Islet precursor cell (in vitro differentiated cells): ENCODE measurements at places on chromosomes 16 and 17.

- DNase-seq, result peak; percentile 71
These were observed 671 bp downstream of the CHMP6 start for GRCh38 chr17:80992077-80992947.

- no peak for DNase-seq
These were observed 10.5 kb upstream of the GSE1 start for GRCh38 chr16:85602402-85603202.

DNA sequence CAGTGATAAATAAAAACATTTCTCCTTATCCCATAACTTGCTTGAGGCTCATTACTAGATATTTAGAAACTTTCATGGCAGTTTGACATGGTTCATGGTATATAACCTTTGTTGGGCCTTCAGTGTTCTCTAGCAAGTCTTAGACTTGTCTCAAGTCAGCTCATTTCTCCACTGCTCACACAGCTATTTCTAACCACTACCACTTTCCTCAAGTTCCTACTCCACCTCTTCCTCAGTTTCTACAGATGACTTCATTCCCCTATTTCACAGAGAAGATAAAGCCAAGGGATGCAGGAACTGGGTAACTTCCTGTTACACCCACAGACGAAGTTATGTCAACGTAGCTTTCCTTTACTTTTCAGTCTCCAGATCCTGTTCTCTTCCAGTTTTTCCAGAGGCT lies 23.2 kb downstream of the NLK start:
- no peak for DNase-seq

- DNase-seq, result no peak
These were observed 7.2 kb downstream of the ARL2BP start for GRCh38 chr16:57252148-57252721.

DNA sequence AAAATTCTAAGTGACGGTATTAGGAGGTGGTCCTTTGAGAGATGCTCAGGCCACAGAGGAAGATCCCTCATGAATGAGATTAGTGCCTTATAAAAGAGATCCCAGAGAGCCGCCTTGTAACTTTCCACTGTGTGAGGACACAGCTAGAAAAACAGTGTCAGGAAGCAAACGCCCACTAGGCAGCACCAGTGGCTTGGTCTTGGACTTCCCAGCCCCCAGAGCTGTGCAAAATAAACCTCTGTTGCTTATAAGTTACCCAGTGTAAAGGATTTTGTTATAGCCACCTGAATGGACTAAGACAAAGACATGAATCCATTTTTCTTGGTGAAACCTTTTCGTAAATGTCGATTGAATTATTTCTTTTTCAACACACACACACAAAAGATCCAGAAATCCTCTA lies 141.0 kb downstream of the CBLN1 start:
- DNase-seq, result no peak

GRCh38 chr16:9556949-9557665 lies 465.7 kb downstream of the HAPSTR1 start:
- DNase-seq, result no peak

- no peak for DNase-seq
These were observed 5.8 kb upstream of the ADGRG1 start for GRCh38 chr16:57622361-57623250.

DNA sequence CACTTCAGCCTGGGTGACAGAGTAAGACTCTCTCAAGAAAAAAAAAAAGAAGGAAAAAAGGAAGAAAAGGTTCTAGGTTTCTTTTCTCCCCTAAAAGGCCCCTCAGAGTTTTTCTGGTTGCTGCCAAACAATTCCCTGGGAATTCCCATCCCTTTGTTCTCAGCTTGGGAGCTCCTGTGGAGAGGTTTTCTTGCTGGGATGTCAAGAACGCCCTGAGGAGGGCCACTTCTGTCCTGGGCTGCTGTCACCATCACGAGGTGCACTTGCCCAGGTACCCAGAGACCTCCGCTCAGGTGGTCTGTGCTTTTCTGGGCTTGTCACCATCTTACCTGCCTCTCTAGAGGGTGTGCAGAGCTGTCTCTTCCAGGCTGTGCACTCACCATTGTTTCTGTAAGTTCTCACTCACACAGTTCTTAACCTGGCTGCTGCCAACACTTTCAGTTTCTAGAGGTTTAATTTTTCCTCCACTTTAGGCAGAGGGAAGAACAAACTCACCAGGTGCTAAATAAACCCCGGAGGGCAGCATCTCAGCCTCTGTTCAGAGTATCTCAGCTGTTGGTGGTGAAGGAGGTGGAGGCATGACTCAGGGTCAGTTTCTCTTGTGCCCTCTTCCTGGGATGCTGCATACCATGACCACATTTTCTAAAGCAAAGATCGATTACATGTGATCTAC lies 2.4 kb upstream of the COX6A2 start:
- DNase-seq, result no peak

DNA sequence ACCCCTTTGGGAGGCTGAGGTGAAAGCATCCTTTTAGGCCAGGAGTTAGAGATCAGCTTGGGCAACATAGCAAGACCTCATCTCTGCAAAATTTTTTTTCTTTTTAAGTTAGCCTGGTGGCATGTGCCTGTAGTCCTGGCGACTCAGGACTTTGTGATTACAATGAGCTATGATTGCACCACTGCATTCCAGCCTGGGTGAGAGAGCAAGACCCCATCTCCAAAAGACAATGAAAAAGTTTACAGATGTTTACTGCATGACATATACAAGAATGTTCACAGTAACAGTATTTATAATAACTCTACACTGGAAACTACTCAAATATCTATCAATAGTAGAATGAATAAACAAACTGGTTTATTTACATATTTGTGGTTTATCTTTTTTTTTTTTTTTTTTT lies 33.1 kb upstream of the CCL22 start:
- DNase-seq, result no peak

DNA sequence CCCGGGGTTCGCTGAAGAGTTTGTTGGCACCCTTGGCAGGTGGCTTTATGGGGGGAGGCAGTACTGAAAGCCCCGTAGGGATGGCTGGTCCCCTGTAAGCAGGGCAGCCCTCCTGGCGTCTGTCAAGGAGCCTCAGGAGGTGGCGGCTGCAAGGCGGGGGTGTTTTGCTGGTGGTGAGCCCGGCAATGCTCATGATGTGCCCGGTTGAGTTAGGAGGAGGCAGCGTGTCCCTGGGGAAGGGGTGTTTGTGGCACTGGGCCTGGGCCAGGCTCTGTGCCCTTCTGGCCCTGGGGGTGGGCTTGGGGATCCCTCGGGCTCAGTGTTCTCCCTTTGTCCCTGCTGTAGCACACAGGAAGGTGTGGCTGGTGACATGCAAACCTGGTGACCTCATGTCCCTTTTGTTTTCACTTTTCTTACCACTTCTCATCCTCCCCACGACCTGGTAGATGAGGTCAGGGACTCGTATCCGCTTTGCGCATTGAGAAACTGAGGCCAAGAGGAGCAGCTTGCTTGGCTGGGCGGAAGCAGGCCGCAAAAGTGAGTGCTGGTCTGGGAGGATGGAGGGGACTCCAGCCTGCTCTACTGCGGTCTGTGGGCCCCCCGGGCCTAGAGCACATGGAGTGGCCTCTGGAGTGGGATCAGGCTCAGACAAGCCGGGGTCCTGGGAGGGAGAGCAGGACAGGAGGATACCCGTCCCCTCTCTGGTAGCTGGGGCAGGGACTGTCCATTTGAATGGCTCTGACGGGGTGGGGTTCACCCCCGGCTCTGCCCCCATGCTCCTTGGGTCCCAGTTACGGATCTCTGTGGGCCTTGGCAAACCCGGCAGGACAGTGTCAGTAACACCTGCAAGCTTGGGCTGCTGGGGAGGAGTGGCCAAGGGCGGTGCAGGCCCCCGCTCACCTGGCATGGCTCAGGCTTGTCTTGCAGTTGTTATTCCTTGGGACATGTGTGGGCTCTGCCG lies 2.2 kb downstream of the SNN start:
- DNase-seq, result peak; percentile 53

- DNase-seq, result no peak
These were observed 20.7 kb downstream of the CTU2 start for GRCh38 chr16:88726981-88727380.

DNA sequence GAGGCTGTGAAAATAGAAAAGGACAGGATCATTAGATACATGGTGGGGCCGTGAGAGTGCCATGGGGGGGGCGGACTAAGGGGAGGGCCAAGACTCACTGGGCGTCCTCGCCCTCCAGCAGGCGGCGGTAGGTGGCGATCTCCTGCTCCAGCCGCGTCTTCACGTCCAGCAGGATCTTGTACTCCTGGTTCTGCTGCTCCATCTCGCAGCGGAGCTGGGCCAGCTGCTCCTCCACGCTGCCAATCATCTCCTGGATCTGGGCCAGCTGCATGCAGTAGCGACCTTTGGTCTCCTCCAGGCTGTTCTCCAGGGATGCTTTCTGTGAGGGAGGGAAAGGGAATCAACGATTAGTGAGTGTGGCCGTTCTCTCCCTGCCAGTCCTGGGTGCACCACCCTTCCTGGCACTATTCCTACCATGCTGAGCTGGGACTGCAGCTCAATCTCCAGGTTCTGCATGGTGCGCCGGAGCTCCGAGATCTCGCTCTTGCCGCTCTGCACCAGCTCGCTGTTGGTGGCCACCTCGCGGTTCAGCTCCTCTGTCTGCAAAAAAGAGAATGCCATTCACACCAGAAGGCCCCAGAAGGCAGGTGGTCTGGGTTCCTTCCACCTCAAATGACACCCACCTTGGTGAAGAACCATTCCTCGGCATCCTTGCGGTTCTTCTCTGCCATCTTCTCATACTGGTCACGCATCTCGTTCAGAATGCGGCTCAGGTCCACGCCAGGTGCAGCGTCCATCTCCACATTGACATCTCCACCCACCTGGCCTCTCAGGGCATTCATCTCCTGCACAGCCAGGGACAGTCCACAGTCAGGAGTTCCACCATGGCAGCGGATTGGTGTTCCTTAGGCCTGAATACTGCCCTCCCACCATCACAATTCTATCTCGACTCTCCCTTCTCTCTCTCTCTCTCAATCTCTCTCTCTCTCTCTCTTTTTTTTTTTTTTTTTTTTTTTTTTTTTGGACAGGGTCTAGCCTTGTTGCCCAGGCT lies 3.3 kb downstream of the KRT14 start:
- DNase-seq, result no peak

DNA sequence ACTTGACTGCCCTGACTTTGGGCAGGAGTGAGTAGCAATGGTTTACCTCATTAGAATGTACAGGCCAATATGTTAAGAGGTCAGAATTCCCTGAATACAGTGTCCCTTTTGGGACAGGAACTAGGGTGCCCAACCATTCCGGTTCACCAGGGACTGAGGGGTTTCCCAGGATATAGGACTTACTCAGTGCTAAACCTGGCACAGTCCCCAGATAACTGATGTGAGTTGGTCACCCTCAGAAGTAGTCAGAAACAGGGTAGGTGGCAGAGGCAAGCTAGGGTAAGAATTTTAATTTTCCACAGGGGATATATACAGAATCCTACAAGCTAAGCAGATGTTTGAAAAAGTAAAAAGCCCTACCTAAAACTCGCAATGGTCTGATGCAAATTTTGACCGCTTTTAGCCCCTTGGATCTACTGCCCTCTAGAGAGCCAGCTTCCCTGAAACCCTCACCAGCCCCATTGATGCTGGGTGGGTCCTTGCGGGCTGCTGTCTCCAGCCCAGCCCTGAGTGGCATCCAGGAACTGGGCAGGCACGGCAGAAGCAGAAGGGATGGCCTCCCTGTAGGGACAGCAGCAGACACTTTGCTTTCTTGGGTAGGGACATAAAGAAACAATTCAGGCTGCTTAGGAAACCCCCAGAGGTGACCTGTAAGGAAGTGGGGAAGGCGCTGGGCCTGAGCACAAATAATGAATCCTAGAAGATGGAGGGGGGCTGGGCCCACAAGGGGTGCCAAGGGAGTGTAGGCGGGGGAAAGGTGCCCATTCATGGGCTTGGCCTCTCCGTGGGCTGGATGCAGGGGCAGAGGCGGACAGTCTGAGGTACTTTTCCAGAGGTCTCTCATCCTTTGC lies 434.8 kb downstream of the SLC39A11 start:
- DNase-seq, result no peak

DNA sequence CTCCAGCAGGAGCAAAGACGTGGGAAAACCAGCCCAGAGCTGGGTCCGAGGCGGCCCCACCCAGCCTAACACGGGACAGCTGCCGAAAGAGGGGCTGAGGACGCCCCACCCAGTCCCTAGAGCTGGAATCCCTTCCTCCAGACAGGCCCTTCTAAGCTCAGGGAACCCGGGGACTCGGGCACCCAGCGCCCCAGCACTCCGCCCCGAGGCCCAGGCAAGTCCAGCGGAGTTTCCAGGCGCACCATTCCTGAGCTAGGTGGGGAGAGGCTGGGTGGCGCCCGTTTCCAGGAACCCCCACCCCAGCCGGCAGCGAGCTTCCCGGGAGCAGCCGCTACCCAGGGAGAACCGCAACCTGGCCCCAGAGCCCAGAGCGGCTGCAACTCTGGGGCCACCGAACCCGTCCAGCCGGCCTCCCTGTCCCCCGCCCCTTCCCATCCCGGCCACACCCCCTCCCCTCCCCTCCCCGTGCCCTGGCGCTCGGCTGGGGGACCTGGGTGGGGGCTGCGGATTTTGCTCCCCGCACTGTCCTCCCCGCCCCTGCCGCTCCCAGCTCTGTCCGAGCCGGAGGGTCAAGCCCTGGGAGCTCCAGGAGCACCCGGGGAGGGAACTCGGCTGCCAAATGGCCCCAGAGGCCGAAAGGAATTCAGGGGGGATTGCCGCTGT lies 536 bp downstream of the TMC6 start:
- peak; percentile 85 for DNase-seq
